ENCODE measurements at places on chromosomes 3 and 15. TPM values are rescaled to one million over a fixed set of nuclear protein-coding genes. Genes with fewer than 3 reads are reported as not detected.

- no peak for DNase-seq
These were observed 8.6 kb upstream of the NR2F2 start for GRCh38 chr15:96321639-96322535.

- peak; percentile 61 for DNase-seq
These were observed 25.5 kb downstream of the ASB7 start for GRCh38 chr15:100627789-100628395.

- DNase-seq, result no peak
These were observed 18.3 kb downstream of the MAP2K1 start for GRCh38 chr15:66405007-66405406.

DNA sequence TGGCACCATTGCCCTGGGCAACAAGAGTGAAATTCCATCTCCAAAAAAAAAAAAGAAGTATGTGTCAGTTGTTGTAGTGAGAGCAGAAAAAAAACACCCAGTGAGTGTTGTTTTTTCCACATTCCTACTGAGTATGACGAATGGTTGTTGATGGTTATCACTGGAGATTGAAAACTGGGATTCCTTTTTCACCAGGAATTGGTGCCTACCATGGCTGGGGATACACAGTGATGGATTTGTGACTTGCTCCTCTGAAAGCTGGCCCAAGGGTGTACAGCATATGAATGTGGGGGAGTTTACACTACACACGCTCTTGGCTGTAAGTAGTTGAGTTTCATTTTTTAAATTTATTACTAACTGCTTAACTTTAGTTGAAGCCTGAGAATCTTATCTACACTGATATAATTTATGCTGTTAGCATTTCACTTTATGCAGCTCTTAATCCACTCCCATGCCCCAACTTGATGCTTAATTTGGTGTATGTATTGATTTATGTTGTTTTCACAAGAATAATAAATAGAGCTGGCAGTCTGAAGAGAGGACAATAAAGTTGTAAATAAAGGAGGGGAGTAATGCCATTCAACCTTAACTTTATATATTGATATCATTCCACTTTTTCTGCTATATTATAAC, 56.0 kb upstream of the MME start:
- DNase-seq, result peak; percentile 22

- peak; percentile 56 for DNase-seq
These were observed 69.1 kb downstream of the PEX5L start for GRCh38 chr3:179967622-179968021.

- DNase-seq, result no peak
These were observed 27.7 kb upstream of the HHATL start for GRCh38 chr3:42730294-42730693.

DNA sequence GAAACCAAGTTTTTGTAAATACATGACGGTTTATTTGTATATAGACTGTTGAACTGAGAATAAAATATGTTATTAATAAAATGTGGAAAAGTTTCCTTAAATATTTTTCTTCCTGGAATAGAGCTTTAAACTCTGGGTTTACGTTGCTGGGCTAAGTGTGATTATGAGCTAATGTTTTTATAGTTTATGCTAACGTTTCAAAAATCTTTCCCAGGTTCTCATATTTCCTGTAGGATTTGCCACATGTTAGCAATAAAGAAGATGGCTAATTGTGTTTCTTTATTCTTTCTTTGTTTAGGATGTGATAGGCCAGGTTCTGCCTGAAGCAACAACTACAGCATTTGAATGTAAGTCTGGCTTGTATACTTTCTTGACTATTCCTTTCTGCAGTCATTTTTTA, 7.2 kb downstream of the MAP2K5 start:
- DNase-seq, result no peak

- no peak for DNase-seq
These were observed 108.8 kb upstream of the ATP2B2 start for GRCh38 chr3:10614168-10614567.

DNA sequence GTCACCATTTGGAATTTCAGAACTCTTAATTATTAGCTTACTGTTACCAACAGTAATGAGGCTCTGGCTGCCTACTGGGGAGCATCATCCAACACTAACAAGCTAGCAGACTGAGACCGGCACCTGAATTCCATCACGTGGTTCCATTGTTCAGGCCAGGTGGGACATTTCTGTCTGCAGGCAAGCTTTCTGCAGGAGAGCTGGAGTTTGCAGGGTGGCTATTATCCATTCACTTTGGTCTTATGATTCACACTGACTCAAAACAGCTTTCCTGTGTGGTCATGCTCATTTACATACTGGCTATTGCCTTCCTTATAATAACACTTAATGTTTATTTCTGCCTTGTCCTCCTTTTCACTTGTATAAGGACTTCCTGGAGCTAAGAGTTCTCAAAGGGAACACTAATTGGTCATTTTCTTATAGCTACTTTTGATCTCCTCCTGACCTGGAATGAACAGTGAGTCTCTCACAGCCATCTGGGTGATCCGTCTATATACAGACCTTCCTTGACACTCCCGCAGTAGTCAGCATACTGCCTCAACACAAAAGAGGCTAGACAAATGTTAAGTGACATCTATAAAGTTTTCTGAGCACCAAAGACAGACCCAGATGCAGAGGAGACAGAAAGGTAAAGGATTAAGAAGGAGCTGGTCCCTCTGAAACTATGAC, 695.4 kb downstream of the FHIT start:
- no peak for DNase-seq

GRCh38 chr3:179955809-179956208, 80.9 kb downstream of the PEX5L start:
- DNase-seq, result no peak

- DNase-seq, result no peak
These were observed 42.6 kb upstream of the SEMA6D start for GRCh38 chr15:47674586-47675232.

DNA sequence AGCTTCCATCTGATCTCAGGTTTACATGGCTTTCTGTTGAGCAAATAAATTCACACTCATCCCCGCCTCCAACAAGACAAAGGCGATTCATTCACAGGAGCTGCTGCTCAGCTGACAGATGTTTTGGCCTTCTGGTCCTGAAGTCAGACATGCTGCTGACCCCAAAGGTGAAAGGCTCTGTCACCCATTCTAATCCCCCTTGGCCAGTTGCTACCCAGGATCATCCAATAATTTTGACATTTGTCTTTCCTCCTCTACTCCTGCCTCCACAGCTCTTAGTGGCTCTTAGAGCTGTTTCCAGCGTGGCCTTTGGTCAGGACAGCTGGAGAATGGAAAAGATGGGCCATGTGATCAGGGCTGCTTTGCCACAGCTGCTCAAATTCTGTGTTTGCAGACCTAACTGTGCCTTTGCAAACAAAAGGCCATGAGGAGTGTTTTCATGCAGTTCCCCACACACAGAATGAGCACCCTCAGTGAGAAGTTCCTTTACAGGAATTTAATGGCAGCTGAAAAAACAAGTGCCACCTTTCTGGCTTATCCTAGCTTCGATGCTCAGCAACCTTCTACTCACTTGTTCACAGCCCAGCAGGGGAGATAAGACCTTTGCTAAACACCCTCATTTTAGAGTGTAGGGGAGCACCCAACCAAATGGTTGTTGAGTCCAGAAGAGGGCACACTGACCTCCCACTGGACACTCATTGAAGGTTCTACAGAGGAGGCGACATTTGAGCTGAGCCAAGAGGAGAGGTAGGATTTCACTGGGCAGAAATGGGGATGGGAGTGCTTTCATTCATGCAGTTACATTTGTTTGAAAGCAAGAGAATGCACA, 39.0 kb downstream of the CYP19A1 start:
- DNase-seq, result peak; percentile 64

DNA sequence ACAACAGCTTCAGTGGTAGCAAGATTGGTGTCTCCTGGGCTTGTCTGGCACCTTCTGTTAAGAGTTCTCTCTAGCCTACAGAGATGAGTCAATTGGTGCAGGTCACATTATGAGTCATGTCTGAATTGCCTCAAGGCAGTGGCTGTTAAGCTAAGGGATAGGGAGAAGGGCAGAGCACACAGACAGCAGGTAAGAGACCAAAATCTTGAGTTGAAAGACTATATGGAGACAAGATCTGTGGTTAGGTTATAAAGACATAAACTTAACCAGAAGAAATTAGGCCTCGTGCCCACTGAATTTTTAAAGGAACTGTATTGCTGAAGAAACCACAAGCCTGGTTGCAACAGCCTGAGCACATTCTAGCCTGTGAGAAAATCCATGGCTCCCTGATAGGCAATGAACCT, 19.2 kb upstream of the KPNA1 start:
- peak; percentile 76 for DNase-seq

DNA sequence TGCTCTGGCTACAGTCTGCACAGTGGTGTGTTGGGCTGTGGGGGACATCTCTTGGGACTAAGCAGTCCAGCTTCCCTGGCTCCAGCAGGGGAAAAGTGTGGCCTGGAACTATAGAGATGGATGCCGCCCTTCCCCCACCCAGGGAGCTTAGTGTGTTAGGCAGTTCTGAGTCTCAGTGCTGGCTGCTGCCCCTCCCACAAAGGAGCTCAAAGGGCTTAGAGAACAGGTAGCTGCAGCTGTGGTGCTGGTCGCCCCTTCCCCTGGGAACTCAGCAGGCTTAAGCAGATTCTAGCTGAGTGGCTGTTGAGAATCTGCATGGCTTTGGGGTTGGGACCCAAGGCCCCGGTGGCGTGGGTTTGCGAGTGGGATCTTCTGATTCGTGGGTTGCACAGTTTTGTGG, 190.8 kb downstream of the PDCD6IP start:
- DNase-seq, result no peak

GRCh38 chr15:33098094-33099058, 96.1 kb downstream of the FMN1 start:
- DNase-seq, result peak; percentile 93

- DNase-seq, result peak; percentile 34
These were observed 27.4 kb downstream of the GLDN start for GRCh38 chr15:51368751-51369450.

DNA sequence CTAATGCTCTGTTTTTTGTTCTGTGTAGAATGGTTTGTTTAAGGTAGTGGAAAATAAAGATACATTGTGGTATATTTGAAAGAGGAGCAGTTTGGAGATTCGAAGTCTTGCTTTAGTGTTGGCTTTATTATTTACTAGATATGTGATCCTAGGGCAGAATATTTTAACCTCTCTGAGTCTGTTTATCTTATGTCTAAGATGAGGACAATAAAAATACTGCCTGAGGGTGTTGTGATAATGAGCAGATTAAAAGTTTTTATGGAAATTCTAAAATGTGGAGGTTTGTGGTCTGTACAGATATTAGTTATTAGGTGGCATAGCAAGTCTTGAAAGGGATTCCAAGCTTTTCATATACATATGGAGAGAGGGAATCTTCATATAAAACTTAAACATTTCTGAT, 15.0 kb downstream of the TCF12 start:
- no peak for DNase-seq

GRCh38 chr3:141610939-141611338, 124.1 kb downstream of the RASA2 start:
- DNase-seq, result no peak

GRCh38 chr3:22977042-22977441, 226.1 kb upstream of the UBE2E2 start:
- DNase-seq, result no peak

GRCh38 chr3:23474580-23475357, 271.6 kb downstream of the UBE2E2 start:
- DNase-seq, result no peak

DNA sequence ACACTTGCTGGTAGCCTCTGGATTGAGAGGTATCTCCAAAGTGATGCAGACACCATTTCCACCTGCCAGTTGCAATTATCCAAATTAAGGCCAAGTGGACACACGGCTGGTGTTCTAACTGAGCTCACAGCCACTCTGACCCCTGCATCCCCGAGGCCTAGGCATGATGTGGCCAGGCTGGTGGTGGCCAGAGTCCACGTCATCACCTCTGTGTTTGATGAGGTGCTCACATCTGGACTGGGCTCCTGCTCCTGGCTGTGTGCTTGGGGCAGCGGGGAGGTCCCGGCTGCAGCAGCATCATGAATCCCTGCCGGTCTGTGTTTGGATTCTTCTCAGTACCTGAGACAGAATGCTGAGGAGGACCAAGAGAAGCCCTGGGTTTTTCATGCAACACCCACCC, 4.9 kb downstream of the OXTR start:
- no peak for DNase-seq

GRCh38 chr3:12782172-12782815, 14.2 kb upstream of the CAND2 start:
- no peak for DNase-seq

DNA sequence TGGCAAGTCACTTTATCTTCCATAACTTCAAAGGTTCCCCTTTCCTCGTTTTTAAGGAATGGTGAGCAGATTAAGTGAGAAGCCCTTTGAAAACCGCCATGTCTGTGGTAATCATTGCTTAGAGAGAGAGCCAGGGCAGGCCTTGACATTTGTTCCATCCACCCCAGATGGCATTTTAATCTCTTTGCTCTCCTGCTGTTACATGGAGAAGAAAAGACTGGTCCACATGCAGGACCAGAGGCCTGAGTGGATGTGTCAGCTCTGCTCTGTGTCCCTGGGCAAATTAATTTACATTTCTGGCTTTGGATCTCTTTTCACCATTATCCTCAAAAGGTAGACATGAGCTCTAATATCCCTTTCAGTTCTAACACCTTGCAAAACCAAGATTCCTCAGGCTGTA, 157.3 kb upstream of the LPP start:
- no peak for DNase-seq

GRCh38 chr3:63048367-63049326, 173.4 kb upstream of the CADPS start:
- no peak for DNase-seq

- DNase-seq, result no peak
These were observed 4.5 kb upstream of the FES start for GRCh38 chr15:90879730-90880366.

GRCh38 chr3:124209426-124209825, 217.5 kb upstream of the ROPN1 start:
- no peak for DNase-seq

GRCh38 chr15:87167706-87168105, 1088.0 kb downstream of the AGBL1 start:
- DNase-seq, result no peak

GRCh38 chr3:191721390-191721861, 260.5 kb downstream of the PYDC2 start:
- no peak for DNase-seq

- DNase-seq, result peak; percentile 30
These were observed 90.2 kb downstream of the LINGO1 start for GRCh38 chr15:77542491-77543001.

Gene ATP6V1A
- total RNA-seq, result 59.2 TPM

Gene CCR9
- not detected for total RNA-seq

Gene RABL3
- total RNA-seq, result 31.1 TPM

Gene TLR9
- total RNA-seq, result not detected

Gene SLC9C1
- total RNA-seq, result not detected

Gene ISLR
- total RNA-seq, result 0.13 TPM

Gene BDH1
- 0.32 TPM for total RNA-seq

Gene KCNMB2
- total RNA-seq, result not detected

Gene OIP5
- total RNA-seq, result 17.3 TPM

Gene ECE2
- not detected for total RNA-seq

All from LHCN-M2 (cell line).